ENCODE measurements at places on chromosomes 2 and 18.

- DNase-seq = no peak
These were observed 522.7 kb downstream of the THSD7B start for GRCh38 chr2:137287913-137288639.

- no peak for DNase-seq
These were observed 33.2 kb downstream of the FRZB start for GRCh38 chr2:182833084-182833854.

GRCh38 chr2:216653931-216654365 is 20.7 kb downstream of the IGFBP2 start:
- DNase-seq = no peak

- DNase-seq = peak; percentile 70
These were observed 85.1 kb upstream of the ACAA2 start for GRCh38 chr18:49898421-49898820.

DNA sequence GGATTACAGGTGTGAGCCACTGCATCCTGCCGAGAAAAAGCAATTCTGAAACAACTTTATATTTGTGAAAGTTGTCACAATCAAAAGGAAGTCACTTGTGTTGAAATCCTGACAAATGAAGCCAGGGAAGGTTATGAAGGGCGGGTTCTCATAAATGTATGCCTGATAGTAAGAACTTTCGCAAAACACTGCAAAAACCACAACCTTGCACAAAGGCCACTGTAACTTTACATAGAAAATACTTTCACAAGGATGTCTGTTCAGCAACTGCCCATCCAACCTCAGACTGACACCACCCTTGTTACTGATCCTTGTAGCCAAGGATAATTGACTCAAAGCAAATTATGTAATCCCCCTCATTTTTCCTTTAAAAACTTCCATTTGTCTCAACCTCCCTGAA is 90.6 kb downstream of the SLC4A3 start:
- no peak for DNase-seq

DNA sequence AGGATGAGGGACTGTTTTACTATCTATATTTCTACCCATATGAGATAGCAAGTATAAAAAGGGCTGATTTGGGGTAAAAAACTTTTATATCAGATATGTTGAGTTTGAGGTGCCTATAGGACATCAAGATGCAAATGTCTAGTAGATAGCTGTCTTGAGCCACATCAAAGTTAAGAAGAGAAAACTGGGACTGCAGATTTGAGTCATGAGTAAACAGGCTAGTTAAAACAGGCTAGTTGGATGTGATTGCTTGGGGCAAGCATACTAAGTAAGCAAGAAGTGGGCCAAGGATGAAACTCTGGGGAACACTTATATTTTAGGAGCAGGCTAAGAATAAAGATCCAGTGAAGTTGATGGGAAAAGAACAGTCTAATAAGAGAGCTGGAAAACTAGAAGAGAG is 2.8 kb upstream of the SCRN3 start:
- no peak for DNase-seq

DNA sequence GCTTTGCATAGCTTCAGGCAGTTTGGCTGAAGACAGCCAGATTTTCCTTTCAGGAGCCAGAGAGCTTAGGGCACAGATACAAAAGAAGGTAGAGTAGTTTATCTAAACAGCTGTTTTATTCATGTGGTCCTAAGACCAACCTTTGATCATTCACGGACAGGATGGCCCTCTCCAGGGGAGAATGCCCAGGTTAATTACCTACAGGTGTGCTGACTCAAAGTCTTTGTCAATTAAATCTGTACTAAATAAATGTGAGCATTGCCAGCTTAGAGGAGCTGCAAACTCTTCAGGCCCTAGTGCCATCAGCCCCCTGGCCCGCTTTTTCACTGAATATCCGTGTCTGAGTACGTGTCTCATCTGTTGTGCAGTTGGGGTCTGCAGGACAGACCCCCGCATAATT is 554.7 kb downstream of the NUP35 start:
- no peak for DNase-seq

GRCh38 chr18:37122877-37123276 is 293.9 kb downstream of the KIAA1328 start:
- no peak for DNase-seq

DNA sequence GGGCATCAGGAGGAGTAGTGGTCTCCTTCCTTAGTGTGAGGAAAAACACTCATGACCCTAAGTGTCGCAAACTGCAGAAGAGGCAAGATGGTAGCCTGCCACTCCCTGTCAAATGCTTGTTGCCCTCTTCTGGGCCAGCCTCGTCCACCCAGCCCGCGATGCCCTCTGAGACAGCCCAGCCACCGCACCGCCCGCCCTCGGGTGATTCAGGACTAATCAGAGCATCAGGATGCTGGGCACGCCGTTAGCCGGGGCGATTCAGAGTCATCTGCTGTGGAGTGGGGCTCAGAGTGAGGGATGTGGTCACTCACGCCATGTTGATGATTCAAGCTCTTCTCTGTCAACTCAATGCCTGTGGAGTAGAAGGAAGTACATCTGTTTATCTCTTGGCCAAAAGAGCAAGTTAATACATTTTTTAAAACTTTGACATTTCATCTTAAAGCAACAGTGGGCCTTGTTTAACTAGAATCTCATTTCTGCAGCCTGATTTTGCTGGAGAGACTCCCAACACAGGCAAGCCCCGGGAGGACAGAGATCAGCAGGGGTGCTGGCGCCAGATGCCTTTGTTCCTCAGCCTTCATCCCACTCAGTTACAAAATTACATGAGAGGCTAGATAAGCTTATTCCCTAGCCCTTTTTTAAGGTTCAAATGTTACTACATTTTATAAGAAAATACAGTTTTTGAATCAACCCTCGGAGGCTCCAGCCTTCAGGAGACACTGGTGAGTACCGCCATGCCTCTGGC is 79.0 kb downstream of the TMEM18 start:
- no peak for DNase-seq

- DNase-seq = no peak
These were observed 1517.5 kb upstream of the ZEB2 start for GRCh38 chr2:146037334-146037870.

- no peak for DNase-seq
These were observed 69.8 kb downstream of the CCBE1 start for GRCh38 chr18:59627414-59627813.

DNA sequence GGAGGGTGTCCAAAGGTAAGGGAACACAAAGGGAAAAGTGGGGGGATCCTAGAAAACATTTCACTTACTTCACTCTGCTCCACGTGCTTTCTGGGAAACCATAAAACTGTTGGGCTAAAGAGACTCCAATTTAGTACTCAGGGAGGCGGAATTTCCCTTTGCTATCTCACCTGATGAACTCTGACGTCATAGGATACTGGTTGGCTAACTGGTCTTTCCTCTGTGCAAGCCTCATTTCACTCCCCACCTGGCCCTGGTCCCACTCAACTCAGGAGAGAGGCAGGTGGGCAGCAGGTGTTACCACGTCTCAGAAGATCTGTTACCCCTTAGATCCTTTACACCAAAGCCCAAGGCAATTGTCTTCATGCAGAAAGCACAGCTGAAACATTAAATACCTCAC is 51.8 kb upstream of the PMAIP1 start:
- no peak for DNase-seq

GRCh38 chr2:9741110-9741509 is 102.2 kb upstream of the TAF1B start:
- DNase-seq = no peak

DNA sequence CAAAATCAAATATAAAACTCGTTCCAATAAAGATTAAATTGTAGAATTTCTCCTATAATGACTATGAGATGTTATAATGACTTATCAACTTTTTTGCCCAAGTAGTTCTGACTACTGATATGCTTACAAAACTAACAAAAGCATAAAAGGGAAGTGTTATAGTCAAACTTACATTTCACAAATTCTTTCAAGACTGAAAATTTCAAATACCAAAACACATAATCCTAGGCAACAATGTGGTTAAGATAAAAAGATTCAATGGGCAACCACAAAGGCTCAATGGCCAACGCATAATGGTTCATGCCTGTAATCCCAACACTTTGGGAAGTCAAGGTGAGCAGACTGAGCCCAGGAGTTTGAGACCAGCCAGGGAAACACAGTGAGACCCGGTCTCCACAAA is 135.7 kb downstream of the USP34 start:
- no peak for DNase-seq

GRCh38 chr2:204948822-204949221 is 403.5 kb downstream of the PARD3B start:
- DNase-seq = no peak

- no peak for DNase-seq
These were observed 39.8 kb upstream of the ZEB2 start for GRCh38 chr2:144559681-144560080.

- no peak for DNase-seq
These were observed 52.7 kb upstream of the ITM2C start for GRCh38 chr2:230812033-230812432.

- no peak for DNase-seq
These were observed 222.1 kb downstream of the MTX2 start for GRCh38 chr2:176491172-176491904.

DNA sequence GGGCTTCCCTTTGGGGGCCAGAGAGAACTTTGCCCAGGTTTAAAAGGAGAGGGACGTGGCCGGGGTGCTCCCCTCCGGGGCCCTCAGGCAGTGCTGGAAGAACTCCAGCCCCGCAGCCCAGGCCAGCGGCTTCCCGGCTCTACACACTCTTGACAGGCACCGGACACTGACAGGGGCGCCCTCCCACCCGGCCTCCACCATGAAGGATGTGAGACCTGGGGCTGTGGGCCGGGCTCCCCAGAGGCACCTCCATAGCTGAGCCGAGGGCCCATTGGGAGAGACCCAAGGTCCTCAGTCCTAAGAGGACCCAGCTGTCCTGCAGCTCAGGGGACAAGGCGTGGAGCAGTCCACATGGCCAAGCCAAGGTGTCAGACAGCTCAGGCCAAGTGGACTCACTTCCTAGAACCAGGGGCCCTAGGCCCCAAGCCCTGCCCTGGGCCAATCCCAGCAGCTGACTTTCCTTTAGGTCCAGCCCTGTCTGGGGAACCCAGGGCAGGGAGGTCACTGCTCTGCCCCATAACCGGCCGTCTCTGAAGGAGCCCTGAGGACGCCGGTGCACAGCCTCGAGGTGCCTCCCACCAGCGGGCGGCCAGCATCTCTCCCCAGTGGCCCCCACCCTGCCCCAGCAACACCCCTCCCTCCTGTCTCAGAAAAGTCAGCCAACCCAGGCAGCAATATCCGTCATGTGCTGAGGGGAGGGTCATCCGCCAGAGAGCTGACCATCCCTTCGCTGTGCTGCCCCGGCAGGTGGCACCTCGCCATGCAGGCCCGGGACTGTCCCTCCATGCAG is 51.8 kb downstream of the BIN1 start:
- DNase-seq = no peak

GRCh38 chr2:197452754-197453122 is 614 bp upstream of the COQ10B start:
- no peak for DNase-seq

DNA sequence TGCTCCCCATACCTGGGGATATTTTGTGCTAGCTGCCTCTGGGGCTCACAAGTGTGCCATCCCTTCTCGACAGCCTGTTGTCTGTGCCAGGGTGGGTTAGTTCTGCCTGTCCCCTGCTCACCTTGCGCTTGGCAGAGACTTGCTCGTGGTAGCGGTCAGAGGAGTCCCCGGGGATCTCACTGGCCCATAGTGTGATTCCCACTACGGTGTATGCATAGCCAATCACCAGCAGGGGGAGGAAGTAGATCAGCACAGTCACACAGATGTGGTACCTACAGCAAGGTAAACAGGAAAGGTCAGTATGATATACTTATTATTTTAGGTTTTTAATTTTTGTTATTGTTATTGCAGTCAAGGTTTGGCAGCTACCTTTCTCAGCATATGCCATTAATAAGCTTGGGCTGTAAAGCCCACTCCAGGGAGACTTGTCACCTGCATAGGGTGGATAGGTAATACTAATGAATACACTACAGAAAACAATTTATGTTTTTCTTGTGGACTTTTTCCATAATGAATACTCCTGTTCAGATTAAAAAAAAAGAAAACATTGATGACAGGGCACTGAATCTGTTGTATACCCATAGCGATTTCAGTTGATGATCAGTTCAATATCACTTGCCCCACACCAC is 95.2 kb downstream of the POLE4 start:
- DNase-seq = no peak

- no peak for DNase-seq
These were observed 11.6 kb upstream of the TGFA start for GRCh38 chr2:70565039-70565731.

- DNase-seq = no peak
These were observed 114.5 kb downstream of the TTC27 start for GRCh38 chr2:32742376-32742775.

DNA sequence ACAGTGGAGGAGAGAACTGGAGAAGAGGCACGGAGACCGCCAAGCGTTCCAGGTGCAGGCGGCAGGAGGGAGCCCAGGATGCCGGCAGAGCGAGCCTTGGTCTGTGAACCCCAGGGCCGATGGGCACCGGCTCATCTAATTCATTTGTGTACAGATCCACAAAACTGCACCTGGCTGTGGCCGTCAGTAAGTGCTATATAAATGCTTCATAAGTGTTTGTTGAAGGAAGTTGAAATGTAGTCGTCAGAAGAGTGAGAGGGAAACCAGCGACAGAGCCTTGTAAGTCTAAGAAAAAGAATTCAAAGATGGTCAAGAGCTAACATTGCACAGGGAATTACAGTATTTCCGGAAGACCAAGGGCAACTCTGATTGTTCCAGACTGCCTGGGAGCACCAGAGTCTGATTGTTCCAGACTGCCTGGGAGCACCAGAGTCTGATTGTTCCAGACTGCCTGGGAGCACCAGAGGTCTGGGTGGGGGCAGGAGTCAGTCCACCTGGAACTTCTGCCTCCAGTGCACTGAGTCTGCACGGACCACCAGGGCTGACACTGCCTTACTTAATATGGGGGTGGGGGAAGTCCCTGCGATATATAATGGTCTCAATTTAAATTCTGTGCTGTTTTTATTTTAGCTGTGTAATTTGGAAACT is 112.3 kb downstream of the BCL2 start:
- DNase-seq = no peak

- no peak for DNase-seq
These were observed 164.0 kb upstream of the MYO3B start for GRCh38 chr2:170013802-170014551.

GRCh38 chr18:48605408-48605845 is 66.6 kb downstream of the CTIF start:
- DNase-seq = no peak

DNA sequence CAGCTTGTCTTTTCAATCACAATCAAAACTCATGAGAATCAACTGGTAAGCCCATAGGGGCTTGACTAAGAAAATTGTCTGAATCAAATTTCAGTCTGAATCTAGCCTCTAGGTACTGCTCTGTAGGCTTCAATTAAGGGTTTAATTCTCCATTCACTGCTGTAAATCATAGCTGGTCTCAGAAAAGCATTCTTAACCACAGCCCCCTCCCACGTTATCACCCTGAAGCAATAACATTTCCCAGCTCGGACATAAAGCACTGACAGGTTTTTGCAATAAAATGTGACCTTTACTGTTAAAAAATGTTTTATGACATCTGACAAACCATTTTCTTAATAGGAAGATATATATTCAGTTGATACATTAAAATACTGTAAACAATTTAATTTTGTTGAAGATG is 55.0 kb downstream of the LRP1B start:
- no peak for DNase-seq

DNA sequence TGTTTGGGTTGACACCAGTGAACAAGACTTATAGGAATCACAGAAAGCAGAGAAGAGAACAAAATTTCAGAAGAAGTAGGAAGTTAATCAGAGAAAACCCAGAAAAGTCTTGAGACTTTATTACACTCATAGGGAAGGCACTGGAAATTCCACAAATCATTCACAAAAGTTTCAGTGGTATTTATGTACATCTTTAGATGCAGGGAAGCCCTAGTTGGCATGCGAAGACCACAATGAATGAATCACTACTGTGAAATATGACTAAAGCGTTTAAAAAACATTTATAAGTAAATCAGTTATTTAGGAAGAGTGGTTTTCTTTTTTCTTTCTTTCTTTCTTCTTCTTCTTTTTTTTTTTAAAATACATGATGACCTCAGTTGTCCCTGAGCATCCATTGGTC is 105.1 kb downstream of the NUP35 start:
- DNase-seq = no peak

All from right renal pelvis (tissue), 4 donors.